ENCODE measurements at places on chromosomes 5 and 9.

GRCh38 chr9:69671879-69672595 lies at the start of gene APBA1:
Gene APBA1, minus strand, starts transcription at chr9:69672371.
- peak; percentile 4 for DNase-seq

DNA sequence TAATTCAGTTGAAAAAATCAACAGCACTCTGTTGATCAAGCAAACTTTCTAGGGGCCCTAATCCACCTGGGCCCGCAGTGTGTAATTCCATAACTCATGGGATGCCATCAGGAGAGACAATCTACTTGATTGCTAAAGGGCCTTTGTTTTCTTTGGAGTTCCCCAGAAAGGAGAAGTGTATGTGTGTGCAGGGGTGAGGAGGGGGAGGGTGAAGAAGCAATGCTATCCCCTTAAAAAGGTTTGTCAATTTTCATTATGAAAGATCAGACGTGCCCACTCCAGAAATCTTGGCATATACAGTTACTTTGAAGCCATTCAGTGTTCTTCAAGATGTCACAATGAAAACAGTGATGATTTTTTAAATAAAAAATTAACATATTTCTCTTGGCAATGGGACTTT lies 6.2 kb downstream of the PARP8 start:
- DNase-seq, result no peak

DNA sequence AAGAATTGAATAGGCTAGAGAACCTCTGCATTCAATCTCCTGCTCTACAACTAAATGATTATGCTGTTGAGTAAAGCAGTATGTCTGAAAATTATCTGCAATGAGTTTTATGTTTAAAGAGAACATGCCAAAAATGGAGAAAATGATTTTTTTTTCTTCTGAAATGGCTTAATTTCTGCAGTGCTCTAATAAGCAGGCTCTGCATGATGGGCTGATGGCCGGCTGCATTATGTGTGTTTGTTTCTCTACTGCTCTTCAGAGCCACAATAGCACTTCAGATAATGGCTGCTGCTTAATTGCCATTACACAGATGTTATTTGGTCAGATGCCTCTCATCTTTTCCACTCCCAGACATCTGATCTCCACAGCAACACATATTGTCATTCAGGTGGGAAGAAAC lies 286.4 kb upstream of the DMAC1 start:
- no peak for DNase-seq

DNA sequence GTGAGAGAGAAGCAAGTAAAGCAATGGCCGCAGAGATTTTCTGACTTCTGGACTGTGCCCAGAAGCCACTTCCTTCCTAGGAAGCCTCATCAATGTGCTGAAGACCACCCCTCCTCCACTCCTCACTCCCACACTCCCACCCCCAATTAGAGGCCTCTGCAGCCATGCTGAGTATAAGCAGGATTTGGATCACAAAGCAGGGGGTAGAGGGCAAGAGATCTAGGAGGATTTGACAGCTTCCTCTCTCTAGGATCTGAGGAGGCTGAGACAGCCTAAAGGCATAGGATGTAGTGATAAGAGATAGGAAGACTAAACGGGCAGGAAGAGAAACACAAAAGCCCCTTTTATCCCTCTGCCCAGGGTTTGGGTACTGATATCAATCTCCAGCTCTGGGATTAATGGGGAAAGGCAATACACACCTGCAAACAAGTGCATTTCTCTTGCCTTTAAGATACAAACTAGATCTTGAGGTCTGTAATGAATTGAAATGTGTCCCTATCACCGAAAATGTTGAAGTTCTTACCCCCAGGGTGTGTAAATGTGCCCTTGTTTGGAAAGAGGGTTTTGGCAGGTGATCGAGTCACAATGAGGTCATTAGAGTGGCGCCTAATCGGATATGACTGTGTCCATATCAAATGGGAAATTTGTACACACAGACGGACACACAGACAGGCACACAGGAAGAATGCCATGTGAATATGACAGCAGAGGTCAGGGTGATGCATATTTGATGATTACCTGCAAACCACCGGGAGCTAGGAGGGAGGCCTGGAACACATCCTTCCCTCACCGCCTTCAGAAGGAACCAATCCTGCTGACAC lies 28.5 kb downstream of the KCNV2 start:
- DNase-seq, result no peak

- DNase-seq, result no peak
Observed at GRCh38 chr5:120509053-120509452, 45.0 kb downstream of the PRR16 start.

DNA sequence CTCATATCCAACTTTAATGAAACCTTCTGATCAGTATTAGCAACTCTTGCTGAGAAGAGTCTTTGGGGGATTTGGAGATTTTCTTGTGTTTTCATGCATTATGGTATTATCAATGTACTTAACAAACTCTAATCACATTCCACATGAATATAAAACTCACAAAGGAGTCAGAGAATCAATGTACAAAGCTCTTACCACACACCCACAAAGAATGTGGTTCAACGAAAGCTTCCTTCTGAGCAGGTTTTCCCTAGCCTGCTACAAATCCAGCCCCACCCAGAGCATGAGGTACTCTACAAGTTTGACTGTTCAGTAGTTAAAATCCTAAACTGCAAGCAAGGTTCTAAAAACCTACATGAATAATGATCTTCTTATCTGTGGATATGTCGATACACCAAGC lies 210.1 kb downstream of the TARS1 start:
- no peak for DNase-seq

- DNase-seq, result no peak
Observed at GRCh38 chr5:160333721-160334120, 21.4 kb upstream of the CCNJL start.

- DNase-seq, result no peak
Observed at GRCh38 chr9:13141629-13142028, 137.9 kb downstream of the MPDZ start.

GRCh38 chr5:1176473-1177391 lies 24.7 kb upstream of the SLC6A19 start:
- no peak for DNase-seq

DNA sequence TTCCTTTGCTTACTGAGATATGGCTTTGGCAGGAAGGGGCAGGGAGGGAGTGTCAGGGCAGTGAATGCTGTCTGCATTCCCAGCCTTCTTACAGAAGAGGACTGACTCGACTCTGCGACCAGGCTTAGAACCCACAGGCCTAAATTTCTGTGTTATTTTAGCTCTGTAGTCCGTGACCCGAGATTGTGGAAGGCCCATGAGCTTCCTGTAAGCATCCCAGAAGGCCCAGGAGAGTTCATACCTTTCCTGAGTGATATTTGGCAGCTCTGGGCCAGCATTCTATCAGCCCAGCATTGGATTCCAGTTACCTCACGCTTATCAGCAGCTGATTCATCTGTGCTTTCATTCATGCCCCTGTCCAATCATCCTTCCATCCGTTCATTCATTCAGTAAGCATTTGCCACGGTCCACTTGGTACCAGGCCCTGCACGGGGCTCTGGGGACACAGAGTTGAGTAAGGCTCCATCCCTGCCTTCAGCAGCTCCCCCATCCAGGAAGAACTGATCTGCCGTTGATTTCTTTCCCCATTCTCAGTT lies 28.2 kb upstream of the RPL26L1 start:
- no peak for DNase-seq

- no peak for DNase-seq
Observed at GRCh38 chr9:137168573-137168903, 1.3 kb downstream of the LRRC26 start.

DNA sequence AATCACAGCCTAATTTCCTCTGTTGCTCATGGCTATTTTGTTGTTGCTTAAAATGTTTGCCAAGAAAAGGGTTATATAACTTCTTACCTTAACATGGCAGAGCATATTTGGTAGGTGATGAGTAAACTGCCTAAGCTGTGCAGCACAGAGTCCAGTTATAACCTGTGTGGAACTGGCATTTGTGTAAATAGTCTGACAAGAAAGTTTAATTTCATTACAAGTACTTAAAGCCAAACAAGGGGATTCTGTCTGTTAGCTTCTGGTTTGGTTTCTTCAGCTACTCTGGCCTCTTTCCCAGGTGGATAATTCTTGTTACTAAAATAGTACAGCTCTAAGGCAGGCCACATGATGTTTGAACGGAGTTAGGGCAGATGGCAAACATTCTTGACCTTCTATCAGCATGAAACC lies 72.2 kb downstream of the PTCD2 start:
- no peak for DNase-seq
